ENCODE measurements at places on chromosomes 7 and 10.

DNA sequence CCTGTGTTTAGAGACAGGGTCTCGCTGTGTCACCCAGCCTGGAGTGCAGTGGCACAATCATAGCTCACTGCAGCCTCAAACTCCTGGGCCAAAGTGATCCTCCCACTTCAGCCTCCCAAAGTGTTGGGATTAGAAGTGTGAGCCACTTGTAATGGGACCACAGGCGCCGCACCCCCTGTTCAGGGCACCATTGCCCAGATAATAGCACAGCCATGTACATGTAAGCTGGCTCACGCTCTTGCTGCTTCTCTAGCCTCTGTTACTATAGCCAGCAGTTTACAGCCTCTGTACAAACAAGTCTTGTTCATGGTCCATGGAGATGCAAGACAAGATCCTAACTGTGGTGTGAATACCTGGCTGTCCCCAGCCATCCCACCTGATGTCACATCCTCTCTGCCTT lies 4.2 kb upstream of the MLXIPL start:
- DNase-seq = no peak

DNA sequence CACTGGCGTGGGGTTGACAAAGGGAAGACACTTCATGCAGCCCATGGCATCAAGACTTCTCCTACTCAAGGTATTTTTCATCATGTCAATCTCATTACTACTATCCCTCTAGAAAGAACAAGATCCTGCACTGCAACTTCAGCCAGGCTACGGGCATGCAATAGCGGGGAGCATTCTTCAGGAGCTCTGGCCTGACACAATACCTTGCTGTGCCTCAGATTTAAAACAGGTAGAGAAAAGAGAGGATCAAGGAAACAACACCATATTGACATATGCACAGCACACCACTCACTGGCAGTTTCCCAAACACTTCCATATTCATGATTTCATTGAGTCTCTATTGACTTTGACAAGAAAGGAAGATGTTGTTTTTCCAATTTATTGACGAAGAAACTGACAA lies 51.5 kb downstream of the DOCK4 start:
- no peak for DNase-seq

DNA sequence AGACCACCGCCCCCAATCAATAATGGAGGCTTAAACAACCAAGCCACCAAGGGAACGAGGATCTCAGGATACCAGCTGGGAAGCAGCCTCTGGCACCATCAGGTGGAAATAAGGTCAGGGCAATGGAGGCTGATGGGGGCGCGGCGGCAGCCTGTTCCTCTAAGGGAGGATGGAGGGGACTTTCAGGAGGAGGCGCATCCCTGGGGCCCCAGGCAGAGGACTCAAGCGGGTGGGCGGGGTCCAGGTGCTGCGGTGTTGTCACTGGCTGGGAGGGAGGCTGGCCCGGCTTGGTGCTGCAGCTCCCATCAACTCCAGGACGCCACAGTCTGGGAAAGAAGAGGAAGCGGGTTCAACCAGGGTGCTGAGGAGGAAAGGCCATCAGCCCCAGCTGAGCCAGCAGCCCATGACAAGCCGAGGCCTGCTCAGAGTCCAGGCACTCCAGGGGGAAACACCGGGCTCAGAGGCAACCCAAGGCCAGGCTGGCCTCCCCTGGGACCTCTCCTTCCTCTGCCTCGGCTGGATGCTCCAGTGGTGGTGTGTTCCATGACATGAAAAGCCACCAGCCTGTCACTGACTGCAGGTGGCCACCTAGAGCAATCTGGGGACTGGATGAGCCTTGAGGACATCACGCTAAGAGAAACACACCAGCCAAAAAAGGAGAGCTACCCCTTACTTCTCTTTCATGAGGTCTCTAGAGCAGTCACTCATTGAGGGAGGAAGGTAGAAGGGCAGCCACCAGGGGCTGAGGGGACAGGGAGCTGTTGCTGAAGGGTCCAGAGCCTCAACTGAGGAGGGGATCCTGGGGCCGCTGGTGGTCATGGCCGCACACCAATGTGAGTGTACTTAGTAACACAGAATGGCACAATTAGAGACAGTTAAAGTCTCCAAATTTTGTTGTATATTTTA lies 4.6 kb downstream of the GIGYF1 start:
- no peak for DNase-seq

DNA sequence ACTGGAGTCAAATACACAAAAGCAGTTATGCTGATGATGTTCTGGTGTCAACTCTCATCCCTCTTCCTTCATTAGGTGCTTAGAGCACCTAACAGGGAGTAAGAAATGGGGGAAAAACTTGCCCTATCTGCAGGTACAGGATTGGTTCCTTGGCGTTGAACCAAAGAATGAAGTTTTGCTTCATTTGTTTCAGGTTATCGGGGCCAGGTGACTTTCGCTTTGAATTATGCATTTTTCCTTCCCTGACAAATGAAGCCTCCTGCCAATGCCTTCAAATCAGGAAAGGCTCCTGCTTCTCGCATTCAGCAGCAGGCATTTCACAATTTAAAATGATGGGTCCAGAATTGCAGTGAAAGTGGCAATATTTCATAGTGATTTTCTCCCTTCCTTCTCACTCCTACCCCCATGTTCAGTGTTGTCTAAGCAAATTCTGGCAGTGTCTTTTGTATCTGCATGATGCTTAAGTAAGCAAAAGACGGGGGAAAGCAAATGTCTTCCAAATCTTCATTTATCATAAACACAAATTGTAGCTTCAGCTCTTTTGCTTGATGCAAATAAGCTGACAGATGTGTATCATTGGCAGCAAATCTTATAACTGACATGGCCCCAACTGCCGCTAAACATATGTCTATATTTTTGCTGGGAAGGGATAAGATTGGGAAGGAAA lies 29.4 kb downstream of the DNAJB9 start:
- no peak for DNase-seq

- DNase-seq = no peak
Measured at GRCh38 chr10:10499839-10500238, 517.8 kb upstream of the CELF2 start.

GRCh38 chr10:25849988-25850387 lies 84.0 kb upstream of the MYO3A start:
- DNase-seq = no peak

Data from activated CD8-positive, alpha-beta T cell treated with anti-CD3 and anti-CD28 coated beads, Interleukin-2, amount 10 ng/mL, durations not matched to agents 7 days and 5 days (primary cell).